ENCODE measurements at places on chromosomes 7 and 10.
A peak's percentile ranks its signal among the peaks of the same experiment; 100 is the strongest.

GRCh38 chr7:24652251-24652939 lies 79.1 kb downstream of the PALS2 start:
- no peak for DNase-seq

DNA sequence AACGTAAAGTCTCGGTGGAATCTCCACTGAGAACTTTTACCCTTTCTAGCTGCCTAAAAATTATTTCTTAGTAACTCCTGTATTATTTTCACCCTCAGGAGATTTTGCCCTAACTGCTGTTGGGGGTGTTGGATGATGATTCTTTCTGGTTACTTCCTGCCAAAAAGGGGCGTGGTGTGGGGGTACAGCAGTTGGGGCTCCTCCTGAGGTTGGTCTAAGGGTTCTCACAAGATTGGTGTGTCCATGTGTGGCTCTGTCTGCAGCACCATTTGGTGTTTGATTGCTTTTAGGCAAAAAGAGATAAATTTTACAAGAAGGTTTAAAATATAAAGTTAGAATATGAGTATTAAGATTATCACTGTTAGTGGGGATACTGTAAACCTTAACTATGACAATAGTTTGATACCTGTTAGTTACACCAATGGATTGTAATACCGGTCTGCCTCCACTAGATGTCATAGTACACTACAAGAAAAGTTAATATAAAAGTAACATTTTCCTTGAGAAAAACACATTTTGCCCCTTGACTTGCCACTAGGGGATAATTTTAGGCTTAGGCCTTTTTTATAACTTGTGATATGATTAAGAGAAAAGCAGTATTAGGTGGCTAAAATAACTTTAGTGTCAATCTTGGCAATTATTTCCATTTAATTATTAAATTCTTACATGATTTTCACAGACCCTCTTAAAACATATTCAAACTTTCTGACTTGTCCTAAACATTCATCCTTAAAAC lies 928.7 kb downstream of the IPMK start:
- DNase-seq = peak; percentile 20

DNA sequence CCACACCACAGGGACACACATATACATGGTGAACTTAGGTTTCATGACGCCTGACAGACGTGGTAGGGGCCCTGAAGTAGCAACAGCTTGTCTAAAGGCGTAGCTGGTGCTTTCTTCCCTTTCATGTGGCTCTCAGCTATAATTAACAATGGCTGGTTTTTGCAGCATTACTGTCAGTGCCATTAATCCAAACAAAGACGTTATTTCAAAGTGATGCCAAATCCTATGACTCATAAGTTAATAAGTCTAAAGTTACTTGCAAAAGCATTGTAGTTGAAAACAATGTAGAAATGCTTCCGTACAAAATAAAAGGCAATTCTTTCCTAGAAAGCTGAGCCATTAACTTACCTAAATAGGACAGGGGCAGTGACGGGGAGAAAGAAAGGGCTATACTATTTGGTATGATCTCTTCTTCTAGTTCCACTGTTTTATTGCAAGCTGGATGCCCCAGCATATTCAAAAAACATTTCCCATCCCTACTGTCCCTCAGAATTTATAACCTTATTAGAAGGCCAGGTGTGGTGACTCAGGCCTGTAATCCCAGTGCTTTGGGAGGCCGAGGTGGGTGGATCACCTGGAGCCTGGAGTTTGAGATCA lies 105.4 kb downstream of the ODAD2 start:
- no peak for DNase-seq

GRCh38 chr10:6925146-6925545 lies 345.1 kb upstream of the PRKCQ start:
- no peak for DNase-seq

- no peak for DNase-seq
These were observed 167.9 kb downstream of the DIP2C start for GRCh38 chr10:521261-522250.

GRCh38 chr10:98268694-98269431 lies 869 bp upstream of the LOXL4 start:
- DNase-seq = no peak
